ENCODE measurements at places on chromosomes 12 and 14.

DNA sequence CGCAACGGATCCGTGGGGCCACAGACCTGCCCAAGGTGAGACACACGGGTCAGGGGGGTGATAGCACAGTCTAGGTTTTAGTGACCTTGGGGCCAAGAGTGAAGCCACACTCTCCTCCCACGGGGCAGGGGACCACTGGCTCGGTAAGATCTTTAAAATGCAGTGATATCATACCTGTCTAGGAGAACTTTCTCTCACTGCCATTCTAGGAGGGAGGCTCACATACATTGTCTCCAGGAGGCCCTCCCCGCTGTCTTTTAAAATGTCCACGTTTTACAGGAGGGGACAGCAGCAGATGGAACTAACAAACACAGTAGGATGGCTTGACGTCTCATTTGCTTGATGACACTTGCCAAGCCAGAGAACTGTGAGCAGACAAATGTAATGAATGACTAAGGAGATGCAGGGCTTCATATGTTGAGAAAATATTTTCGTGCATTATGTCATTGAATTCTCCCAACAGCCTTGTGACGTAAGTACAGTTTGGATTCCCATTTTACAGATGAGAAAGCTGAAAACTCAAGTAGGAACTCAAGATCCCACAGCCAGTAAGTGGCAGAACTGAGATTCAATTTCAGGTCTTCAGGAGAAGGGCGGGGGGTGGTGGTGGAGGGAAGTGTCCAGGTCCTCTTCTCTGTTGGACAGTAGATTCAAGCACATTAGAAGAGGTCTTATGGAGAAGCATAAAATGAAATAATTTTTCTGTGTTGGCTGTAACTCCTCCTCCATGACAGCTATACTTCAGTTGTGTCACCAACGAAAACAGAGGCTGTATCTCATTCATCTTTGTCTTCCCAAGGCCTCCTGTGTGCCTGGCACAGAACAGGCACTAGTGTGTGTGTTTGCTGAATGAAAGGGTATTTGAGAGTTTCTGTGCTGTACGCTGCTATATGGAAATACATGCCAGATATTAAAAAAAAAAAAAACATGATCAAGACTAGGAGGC lies 2.1 kb downstream of the VASH1 start:
- no peak for DNase-seq

GRCh38 chr14:104650057-104650980 lies 39.1 kb upstream of the INF2 start:
- peak; percentile 42 for DNase-seq

DNA sequence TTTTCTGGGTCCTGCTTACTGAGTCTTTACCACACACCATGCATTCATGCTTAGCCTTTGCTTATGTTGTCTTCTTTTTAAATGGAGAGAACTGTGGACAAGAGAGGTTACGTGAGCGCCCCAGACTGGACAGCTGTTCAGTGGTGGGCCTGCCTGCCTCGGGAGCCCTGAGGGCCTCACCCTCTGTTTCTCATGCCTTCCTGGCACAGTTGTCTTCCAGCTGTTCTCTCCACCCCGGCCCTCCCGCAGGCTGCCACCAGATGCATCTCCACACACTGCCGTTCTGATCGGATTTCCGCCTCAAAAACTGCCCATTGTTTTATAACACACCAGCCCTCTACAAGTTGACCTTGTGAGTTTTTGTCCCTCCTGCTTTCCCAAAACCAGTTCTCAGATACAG lies 100.8 kb downstream of the SAMD4A start:
- no peak for DNase-seq

- no peak for DNase-seq
Measured at GRCh38 chr14:21974741-21975140, 301.1 kb upstream of the OR4E1 start.

DNA sequence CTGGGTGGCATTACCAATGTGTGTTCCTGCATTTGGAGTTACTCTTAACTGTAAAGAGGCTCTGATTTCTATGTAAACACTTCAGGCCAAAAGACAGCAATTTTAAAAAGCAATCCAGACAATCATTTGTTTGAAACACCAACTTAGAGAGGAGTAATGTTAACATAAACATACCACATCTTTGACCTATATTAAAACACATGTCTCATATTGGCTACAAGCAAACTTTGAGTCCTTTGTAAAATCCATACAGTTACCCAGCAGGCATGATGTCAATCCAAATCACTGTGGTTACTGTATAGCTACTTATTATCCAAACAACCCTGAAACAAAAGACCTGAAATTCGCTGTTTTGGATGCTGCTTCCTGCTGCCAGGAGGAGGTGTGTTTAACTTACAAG lies 7.5 kb upstream of the G2E3 start:
- no peak for DNase-seq

GRCh38 chr14:100747021-100747586 lies 20.4 kb downstream of the DLK1 start:
- no peak for DNase-seq

DNA sequence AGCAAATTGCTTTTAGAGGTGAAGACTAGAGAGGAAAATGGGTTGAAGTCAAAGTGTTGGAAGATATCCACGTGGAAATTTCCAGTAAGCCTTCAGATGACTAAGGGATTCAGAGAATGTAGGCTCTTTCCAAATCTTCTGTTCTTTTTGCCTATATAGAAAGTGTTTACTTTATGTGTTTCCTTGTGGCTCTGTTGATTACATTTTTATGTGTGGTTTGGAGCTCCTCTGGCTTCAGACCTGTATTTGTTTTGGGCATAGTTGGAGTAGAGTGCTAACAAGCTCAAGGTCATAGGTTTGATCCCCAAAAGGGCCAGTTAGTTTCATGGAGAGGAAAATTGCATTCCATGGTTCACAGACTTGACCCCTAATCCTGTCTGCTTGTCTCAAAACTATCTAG lies 91.9 kb downstream of the IGF1 start:
- DNase-seq: no peak

- DNase-seq: no peak
Measured at GRCh38 chr14:74462993-74463392, 30.1 kb downstream of the NPC2 start.

DNA sequence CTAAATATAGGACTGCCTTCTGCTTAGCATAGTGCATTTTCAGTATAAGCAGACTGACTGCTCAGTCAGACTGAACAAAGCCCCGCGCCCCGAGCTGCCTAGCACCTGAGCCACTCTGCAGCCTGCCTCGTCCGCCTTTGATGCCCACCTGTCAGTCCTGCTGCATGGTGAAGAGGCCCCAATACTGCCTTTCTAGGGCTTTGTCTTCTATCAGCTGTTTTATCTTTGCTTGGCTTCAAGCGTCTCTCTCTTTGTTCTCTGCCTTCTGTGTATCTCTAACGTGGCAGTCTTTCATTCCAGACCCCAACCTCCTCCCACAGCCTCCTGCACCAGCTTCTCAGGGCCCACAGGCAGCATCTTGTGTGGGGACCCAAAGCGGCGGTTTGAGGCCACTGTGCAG lies 1001.0 kb downstream of the VRK1 start:
- no peak for DNase-seq

DNA sequence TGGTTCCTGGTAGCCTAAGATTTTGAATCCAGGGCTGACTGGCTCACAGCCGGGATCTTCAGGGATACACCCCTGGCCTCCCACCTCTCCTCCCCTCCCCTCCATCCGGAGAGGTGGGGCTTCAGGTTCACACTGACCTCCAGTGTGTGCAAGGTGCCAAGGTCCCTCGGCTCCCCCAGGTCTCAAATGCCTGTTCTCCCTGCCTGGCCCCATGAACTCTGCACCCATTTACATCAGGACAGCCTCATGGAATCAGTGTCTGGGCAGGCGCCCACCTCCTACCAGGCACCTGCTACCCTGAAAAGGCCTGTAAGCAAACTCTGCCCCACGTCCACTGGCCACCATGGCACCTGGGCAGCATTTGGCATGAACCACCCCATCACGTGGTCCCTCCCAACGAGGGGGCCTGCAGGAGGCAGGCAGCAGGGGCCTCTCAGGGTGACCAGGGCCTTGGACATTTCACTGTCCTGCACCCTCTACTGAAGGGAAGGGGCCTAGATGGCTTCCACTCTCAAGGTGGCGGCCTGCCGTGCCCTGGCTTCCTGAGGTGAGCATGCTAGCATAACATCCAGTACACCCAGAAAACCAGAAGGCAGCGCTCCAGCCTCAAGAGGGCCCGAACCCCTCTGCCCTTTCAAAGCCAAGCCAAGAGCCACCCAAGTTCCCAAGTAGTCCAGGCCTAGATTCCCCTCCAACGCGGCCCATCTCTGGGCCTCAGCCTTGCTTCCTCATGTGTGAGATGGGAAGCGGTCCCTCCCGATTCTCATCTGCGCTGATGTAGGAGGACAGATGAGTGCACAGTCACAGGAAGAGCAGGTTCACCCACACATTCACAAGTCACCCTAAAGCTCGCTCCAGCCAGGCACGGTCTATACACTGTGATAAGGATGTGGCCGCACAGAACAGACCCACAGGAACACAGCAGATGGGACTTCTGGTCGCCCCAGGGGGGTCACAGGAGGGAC lies 37.3 kb downstream of the CCDC85C start:
- no peak for DNase-seq

DNA sequence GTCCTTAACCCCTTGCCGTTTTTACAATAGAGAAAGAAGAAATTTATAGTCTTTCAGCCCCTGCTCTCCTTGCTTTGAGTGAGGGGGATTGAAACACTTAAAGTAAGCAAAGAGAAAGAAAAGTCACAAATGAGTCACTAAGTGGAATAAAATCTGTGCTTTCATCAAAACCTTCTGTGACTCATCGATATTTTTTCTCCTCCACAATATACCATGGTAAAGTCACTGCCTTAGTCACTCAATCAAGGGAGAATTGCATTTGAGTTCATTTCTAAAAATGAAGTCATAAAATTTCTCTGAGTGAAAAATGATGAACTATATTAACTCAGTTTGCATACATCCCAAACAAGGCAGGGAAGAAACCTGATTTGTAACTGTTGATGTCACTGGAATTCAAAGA lies 470.3 kb downstream of the FOXG1 start:
- DNase-seq: no peak

DNA sequence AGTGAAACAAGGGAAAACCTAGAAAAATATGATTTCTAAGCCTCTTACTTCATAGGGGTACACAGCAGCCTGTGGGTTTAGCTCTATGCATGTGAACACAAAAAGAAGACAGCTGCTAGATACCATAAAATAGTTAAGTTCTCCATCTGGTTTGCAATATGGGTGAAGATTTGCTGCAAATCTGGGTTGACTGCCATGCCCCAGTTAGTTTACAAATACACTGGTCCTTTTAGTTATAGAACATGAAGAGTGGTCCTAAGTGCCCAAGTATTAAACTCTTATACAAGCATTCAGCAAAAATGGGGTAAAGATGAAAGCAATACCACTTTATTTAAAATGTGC lies 176.1 kb downstream of the AEBP2 start:
- no peak for DNase-seq

GRCh38 chr12:22530-23201 lies 43.9 kb upstream of the IQSEC3 start:
- DNase-seq: no peak

DNA sequence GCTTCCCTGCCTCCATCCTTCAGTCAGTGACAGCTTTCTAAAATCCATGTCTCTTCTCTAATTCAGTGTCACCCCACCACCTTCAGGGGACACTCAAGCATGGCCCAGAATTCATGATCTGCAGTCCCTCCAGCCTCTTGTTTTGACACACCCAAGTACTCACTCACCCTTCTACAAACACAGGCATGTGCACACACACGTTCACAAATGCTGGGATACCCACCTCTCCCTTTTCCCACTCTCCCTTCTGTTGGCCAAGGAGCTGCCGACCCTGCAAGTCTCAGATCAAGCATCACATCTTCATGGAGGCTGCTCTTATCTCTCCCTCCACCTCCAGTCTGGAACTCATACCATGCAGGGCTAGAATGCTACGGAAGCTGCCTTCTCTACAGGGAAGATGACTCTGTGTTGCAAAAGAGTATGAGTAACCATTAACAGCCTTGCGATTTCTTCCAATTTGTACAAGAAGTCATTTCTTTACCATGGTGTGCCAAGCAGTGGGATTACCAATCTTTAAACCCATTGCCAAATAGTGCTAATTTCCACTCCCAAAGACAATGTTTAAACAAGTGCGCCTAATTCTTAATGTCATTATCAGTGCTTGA lies 196.1 kb downstream of the BCL11B start:
- no peak for DNase-seq

GRCh38 chr12:72679147-72679757 lies 407.1 kb downstream of the TRHDE start:
- no peak for DNase-seq

DNA sequence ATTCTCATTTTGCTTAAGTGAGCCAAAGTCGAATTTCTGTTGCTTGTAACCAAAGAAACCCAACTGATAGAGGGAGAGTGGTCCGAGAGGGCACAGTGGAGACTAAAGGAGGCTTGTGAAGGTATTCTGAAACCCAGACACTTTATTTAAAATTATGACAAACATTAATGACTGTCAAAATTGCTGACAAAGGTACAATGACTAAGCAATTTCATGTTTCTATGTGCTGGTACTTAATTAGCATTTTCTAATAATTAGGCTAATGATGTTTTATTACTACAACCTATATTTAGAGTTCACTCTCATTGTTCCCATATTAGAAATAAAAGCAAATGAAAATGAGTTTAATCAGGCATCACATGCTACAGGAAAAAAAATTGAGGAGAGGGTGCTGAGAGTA lies 116.4 kb downstream of the PTGER2 start:
- no peak for DNase-seq

GRCh38 chr12:121673013-121673511 lies 3.6 kb upstream of the MORN3 start:
- no peak for DNase-seq

- peak; percentile 67 for DNase-seq
Measured at GRCh38 chr14:104708606-104709268, 15.3 kb upstream of the ADSS1 start.

- no peak for DNase-seq
Measured at GRCh38 chr14:95998656-95999055, 40.5 kb upstream of the C14orf132 start.
